GM03348 (cell line): ENCODE measurements at places on chromosomes 2 and 18.

GRCh38 chr2:225697936-225698335 is 298.4 kb downstream of the NYAP2 start:
- no peak for DNase-seq

DNA sequence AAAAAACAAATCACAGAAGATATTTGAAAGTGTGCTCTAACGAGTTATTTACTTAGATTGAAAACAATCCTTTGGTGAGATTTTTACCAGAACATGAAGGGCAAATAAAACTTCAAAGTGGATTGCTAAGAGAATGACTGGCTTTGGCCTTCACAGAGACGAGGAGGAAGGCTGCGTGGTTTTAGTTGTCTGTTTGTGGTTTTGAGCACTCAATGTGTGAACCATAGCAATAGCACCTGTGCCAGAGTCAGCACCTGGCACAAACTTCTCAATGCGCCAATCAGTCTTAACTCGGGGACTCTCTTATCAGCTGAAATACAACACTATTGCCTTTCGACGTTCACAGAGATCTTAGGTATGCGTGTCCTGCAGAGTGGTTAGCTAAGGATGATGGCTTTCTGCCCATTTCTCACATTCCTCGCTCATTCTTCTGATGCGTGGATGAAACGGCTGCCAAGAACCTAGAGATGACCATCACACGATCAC is 70.0 kb downstream of the MBP start:
- DNase-seq: no peak

DNA sequence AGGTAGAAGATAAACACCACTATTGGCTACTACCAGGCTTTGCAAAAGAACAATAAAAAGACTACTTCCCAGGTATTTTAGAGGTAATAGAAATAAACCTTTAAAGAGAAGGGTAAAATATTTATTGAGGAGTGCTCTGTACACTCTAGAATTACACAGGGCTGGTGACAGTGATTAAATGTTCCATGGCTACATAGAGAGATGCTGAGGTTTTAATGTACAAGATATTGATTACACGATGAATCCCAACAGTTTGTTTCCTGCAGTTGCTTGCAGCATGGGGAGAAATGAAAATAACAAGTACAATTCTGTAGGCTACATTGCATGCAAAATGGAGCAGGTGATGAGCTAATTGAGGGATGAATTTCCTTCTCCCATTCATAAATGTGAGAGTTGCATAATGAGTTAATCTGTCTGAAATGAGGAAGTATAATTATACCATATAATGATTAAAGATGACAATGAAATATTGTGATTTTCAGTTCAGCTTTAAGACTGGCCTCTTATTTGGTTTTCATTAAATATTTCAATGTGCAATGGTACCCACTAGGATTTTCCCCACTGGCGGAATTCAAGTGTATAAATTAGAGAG is 266.1 kb downstream of the SOCS6 start:
- DNase-seq: no peak

GRCh38 chr2:71597756-71598155 is 144.4 kb downstream of the DYSF start:
- DNase-seq: no peak

DNA sequence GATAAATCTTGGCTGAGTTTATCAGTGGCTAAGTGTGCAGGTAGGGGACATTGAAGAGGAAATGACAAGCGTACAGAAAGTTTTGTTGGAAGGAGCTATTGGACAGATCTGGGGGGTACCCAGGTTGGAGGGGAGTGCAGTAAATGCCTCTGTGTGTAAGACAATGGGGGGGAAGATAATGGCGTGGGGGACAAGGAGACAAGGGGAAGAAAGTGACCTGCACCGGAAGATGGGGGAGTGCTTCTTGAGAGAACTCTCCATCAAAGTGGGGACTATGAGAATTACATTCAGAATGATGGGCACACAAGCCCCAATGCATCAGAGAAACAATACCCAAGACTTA is 190.0 kb downstream of the ALPK2 start:
- no peak for DNase-seq

DNA sequence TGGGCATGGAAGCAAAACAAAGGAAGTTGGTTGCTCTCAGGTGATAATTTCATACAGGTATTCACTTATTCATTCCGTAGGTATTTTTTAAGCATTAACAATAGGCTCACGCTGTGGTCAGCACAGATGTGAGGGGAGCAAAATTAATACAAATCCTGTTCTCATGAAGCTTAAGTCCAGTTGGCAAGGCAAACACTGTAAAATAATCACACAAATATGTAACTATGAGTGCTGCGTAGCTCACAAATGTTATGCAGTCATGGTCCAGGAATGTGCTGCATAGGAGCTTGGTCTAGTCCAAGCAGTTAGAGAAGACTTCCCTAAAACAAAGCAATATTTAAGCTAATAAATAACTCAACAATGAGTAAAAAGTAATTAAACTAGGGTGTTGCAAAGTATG is 23.9 kb downstream of the SP5 start:
- peak; percentile 84 for DNase-seq

DNA sequence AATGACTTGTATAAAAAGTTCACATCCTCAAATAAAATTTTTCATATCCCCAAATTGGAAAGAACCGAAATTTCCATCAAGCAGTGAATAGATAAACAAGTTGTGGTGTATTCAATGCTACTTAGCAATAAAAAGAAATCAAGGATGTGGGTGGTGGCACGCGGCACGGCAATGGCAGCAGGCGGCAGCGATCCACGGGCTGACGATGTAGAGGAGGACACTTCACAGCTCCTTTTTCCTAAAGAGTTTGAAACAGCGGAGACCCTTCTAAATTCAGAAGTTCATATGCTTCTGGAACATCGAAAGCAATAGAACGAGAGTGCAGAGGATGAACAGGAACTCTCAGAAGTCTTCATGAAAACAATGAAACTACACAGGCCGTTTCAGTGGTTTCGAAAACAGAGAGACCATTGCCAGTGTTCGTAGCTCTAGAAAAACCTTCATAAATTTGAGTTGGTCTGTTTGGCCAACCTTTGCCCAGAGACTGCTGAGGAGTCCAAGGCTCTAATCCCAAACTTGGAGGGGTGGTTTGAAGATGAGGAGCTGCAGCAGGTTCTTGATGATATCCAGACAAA is 9.8 kb upstream of the IL36A start:
- DNase-seq: no peak

GRCh38 chr2:70967189-70967588 is 11.2 kb upstream of the ANKRD53 start:
- no peak for DNase-seq

DNA sequence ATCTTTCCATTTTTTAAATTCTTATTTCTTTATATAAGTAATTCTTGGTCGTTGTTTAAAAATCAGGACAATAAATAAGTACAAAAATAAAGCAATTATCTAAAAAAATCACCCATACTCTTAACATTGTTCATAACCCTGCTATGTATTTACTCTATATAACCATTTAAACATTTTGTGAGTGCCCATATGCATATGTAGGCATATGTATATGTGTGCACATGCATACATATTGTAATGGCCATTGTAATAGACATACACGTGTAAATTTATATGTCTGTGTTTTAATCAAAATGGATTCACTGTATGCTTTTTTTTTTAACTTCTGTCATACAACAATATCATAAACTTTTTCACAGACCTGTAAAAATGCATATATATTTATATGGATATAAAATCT is 25.6 kb downstream of the DNAJC10 start:
- no peak for DNase-seq

- no peak for DNase-seq
Measured at GRCh38 chr2:9000442-9000841, 3.0 kb downstream of the MBOAT2 start.

- DNase-seq: peak; percentile 52
Measured at GRCh38 chr18:53567929-53568574, 656.4 kb downstream of the MBD2 start.

DNA sequence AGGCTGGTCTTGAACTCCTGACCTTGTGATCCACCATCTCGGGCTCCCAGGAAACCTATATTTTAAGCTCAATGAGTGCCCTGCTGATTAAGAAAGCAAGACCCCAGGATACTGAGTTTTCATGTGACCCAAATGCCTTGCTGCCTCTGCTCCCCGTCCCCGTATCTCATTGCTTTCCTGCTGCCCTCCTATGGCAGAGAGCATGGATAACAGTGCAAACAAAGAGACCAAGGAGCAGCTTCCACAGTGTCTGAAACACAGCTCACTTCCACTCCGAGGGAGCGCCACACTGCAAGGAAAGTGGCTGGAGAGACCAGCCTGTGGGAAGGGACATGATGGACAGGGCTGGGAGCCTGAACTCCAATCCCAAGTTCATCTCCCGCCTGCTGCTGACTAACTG is 246.8 kb downstream of the TMEM182 start:
- DNase-seq: no peak

DNA sequence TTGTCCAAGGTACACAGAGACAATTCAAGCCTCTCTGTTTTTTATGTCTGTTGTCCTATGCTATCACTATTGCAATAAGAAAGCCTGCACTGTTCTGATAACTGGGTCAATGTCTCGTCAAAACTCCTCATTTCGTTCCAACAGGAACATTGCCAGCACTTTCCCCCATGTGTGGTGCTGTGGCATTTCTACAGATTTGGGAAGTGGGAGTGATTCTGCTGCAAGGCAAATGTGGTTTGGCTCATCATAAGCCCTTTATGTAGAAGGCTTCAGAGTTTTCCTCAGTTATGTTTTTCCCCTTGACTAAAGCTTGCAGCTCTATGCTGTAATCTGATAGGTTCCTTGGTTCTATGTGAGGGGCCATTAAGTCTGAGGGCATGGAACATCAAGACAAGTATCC is 324.1 kb upstream of the TCF4 start:
- no peak for DNase-seq
